ENCODE measurements at places on chromosomes 1 and 21.

DNA sequence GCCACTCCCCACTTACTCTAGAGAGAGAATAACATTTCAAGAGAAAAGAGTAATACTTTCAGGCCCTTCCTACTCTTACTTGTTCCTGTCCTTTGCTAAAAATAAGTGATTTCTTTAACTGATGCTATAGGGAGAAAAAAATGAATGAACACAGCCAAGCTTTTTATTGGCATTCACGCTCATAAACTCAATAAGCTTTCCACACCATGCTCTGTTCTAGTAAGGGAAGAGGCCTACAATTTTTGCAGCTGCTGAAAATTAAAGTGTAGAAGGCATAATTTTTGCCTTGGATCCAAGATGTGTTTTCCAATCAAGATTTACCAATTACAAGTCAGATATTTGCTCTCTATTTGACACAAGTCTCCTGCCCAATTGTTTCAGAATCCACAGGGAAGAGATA lies 188.1 kb upstream of the RGS18 start:
- DNase-seq, result no peak

DNA sequence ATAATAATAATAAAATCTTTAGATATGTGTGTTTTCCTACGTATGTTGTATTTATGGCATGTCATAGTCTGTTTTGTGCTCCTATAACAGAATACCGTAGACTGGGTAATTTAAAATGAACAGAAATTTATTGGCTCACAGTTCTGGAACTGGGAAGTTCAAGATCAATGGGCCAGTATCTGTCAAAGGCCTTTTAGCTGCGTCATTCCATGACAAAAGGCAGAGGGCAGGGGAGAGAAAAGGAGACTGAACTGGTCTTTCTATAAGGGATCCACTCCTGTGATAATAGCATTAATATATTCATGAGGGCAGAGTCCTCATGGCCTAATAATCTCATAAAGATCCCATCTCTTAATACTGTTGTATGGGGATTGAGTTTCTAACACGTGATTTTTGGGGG lies 7.1 kb upstream of the SFT2D2 start:
- DNase-seq, result no peak

DNA sequence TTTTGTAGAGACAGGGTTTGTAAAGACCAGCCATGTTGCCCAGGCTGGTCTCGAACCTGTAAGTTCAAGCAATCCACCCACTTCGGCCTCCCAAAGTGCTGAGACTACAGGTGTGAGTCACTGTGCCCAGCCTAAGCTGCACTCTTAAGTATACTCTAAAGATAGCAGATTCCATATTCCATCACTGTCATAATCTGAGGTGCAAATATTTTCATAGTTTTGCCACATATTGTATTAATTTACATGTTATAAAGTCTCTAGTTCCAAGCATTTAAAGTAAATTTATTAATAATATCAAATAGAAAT lies 121.3 kb downstream of the HFM1 start:
- no peak for DNase-seq

DNA sequence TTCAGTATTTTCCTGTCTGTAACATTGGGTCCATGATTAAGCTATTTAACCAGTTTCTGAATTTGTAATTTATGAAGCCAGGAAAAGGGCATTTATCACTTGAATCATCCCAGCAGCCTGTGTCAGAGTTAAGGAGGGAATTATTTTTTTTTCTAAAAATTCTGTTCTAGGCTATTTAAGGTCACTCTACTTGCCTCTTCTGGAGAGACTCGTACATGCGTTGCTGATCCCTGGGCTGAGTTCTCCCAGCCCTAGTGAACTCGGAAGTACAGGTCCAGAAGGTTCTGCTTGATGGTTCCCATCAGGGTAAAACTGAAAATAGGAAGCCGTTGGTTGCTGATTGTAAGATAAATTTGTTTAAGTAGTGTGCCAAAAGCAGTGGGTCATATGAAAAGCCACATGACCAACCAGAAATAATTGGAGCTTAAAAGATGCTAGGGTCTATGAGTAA lies 90.7 kb downstream of the GPR88 start:
- no peak for DNase-seq

GRCh38 chr1:248306103-248306502 lies 2.9 kb upstream of the OR2T12 start:
- no peak for DNase-seq

- DNase-seq, result no peak
Observed at GRCh38 chr1:94143173-94143808, 22.3 kb upstream of the ABCA4 start.

DNA sequence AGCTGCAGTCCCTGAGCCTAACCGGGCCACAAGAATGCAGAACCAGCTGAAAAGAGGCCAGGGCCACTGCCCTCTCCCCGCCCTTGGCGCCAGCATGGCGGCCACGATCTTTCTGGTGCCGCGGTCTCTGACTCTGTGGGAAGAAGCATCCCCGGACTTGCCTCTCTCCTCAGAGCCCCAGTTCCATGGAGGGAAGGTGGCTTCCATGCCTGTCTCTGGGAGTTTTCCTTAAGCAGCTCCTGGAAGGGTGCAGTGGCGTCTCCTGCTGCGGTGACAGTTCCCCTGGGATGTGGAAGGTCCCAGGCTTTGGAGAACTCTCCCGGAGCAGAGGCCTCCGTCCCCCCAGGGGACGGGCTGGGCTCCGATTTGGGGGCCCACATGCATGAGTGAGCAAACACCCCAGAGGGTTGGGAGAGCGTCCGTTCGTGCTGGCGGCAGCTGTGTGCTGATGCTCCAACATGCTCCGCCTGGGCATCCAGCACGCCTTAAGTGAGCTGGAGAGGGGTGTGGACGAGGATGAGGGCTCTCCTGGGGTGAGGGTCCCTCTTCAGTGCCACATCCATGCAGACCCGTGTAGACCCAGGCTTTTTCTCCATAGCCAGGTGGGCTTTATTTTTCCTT lies 109.8 kb upstream of the COL6A1 start:
- DNase-seq, result no peak

GRCh38 chr1:32299327-32299726 lies 7.4 kb downstream of the HDAC1 start:
- DNase-seq, result no peak

GRCh38 chr1:1455366-1455884 lies 5.9 kb downstream of the ATAD3C start:
- peak; percentile 46 for DNase-seq

DNA sequence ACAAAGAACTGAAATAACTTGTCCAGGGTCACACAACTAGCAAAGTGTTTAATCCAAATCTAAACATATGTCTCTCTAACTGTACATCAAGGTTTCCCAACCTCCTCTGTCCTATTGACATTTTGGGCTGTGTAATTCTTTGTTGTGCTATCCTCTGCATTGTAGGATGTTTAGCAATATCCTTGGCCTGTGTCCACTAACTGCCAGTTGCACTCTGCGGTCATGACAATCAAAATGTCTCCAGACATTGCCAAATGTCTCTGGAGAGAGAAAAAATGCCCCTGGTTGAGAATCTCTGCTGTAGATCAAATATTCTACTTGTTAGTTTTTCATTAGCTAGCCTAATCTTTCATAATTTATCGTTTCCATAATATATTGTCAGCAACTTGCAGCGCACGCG lies 353.4 kb upstream of the NEGR1 start:
- DNase-seq, result no peak

DNA sequence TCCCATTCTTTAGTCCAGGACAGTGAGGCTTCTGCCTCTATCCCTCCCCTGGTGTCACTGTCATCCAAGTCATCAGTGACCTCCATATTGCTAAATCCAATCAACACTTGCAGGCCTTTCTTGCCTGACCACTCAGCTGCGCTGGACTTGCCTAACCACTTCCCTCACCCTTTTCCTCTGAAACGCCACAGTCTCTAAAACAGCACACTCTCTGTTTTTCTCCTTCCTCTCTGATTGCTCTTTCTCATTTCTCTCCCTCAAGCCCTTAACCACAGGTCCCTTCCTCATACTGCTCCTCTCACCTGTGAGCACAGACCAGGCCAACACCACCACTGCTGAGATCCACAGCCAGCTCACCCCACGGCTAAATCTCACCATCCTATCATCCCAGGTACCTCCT lies 17.5 kb downstream of the TAL1 start:
- DNase-seq, result no peak

DNA sequence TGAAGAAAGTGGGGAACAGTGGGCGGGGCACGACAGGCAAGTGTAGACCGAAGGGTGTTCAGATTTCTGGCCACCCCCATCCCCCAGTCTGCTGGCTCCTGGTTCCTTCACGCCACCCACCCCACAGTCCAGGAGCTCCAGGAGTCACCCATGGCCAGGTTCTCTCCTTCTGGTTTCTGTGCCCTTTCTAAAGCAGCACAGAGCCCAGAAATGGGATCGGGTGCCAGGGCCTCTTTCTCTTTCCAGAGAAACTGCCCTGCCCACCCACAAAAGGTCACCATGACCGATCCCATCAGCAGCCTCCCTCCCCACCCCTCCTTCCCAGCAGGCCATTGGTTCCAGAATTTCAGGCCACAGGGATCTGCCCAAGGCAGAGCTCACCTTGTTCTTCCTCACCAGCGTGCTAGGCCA lies 3.2 kb upstream of the CELSR2 start:
- DNase-seq, result no peak

GRCh38 chr1:34681480-34682451 lies 73.1 kb upstream of the GJB5 start:
- peak; percentile 53 for DNase-seq

DNA sequence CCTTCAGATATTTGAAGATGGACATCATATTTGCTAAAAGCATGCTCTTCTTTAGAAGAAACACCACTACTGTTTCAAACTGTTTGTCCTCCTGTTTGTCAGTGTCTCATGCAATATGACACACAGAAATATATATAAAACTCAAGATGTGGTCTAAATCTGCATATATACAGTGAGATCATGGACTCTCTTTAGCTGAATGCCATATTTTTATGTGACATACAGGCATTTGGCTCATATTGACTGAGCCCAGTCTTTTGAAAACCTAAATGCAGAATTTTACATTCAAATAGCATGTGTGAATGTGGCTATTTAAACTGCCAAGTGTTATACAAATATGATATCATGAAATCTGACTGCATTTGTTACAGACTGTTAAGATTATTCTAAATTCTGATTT lies 18.4 kb downstream of the GDAP2 start:
- DNase-seq, result no peak

DNA sequence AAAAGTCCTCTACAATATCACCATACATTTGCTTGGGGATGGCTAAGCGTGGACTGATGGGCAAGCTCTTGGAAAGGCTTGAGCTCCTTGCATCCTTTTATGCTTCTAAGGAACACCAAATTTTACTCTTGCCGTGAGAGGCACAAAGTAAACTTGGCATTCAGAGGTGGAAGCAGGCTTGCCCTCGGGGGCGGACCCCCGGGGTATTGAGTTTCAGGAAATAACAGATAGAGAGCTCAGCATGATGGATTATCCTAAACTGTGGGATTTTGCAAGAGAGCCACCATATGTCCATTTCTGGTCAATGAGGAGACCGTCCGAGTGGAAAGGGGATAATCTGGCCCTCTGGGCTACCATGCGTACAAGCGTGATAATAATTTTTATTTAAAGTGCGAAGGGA lies 14.0 kb downstream of the IFI16 start:
- no peak for DNase-seq

DNA sequence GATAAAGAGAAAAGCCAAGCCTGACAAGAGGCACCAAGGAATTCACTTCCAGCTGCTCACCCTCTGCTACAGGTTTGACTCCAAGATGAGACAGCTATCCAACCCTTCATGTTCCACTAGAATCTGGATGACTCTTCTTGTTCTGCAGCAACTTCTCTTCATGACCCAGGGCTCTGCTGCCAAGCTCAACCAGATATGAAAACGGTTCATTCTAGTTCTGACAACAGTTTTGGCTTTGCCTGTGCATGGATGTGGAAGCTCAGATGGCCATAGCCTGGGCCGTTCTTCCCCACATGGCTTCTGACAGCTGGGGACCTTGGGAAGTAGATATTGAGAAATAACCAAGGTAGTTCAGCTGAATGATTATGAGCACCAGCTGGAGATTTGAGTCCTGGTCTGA lies 13.7 kb downstream of the PI4KB start:
- DNase-seq, result no peak

DNA sequence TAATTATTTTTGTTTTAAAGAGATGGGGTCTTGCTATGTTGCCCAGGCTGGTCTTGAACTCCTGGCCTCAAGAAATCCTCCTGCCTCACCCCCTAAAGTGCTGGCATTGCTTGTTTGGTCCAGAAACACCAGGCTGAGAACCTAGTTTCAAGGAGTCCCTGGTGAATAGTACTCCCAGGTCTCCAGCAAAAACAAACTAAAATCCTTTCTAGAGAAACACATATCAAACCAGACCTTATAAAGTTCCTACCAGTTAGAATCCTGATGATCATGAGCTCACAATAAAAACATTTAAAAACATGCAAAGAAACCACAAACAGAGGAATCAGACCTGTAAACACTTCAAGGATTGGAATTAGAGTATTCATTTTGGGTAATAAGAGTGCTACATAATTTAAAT lies 34.4 kb upstream of the PADI1 start:
- DNase-seq, result no peak

DNA sequence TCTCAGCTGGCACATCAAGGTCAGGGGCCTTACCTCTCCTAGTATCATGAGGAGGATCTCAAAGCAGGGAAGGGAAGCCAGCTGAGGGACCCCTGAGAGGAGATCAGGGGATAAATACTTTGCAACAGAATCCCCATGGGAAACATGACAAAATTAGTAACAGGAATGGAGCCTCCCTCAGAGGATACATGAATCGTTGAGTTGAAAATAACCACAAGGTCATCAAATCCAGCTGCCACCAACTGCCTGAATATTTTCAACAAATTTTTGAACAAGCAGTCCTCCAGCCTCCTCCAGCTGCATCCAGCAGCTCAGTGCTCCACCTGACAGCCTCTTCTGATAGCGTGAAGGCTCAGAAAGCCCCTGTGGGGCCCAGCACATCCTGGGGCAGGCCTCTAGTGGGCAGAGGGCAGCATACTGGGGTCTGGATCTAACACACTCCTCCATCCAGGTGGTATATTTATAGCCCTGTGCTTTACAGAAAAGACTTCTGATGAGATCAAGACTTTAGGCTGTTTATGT lies 404.3 kb downstream of the NTNG1 start:
- DNase-seq, result peak; percentile 24

DNA sequence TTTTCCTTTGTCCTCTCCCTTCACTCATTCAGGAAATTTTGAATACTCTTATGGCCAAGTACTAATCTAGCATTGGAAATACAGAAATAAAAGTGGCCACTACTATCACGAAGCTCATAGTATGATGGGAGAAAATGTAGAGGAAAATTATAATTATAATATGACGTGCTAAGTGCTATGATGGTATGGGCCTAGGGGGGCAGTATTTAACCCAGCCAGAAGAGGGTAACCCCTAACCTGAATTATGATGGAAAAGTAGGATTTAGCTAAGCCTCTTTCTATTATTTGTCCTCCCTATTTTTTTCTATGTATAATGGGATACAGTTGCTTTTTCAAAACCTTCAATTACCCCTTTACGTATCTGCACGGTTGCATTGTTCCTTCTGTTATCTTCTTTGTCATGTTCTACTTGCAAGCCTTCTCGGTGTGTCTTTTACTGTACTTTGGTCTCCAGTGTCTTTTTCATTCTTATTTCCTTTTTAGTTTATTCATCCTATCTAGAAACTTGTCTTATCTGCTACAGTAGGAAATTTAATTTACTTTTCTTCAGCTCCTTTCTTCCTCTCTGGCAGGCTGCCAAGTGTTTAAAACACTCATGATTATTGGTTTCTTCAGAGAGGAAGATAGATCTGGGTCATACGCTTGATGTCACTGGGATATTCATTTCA lies 88.8 kb upstream of the GPR52 start:
- DNase-seq, result peak; percentile 10

- DNase-seq, result no peak
Observed at GRCh38 chr1:203711251-203712007, 53.6 kb upstream of the LAX1 start.

All from NCI-H2171 treated with DMSO at 0.1 percent for 48 hours (cell line).